COLO829 (cell line): ENCODE measurements at places on chromosomes 4 and X.

DNA sequence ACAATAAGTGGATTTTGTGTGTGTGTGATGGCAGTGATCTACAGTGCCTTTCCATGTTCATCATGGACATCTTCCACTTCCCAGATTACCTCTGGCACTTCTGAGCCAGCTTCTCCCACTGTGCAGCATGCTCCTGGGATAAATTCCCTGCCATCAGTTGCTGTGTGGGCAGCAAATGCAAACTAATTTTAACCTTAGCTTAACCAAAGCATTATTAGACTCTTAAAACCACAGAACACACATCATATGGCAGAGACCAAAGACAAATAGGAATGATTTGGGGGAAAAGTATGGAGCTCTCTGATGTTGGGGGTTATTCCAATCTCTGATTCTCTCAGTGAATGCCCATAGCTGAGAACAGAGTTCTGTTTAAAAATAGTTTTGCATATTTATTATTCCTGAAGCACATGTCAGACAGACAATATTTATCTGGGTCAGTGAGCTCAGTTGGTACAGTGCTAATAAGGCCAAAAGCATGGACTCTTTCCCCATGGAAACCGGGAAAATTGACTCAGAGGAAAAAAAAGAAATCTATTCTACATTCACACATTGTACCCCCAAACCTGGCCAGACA, 567.4 kb downstream of the IQCM start:
- DNase-seq = no peak

DNA sequence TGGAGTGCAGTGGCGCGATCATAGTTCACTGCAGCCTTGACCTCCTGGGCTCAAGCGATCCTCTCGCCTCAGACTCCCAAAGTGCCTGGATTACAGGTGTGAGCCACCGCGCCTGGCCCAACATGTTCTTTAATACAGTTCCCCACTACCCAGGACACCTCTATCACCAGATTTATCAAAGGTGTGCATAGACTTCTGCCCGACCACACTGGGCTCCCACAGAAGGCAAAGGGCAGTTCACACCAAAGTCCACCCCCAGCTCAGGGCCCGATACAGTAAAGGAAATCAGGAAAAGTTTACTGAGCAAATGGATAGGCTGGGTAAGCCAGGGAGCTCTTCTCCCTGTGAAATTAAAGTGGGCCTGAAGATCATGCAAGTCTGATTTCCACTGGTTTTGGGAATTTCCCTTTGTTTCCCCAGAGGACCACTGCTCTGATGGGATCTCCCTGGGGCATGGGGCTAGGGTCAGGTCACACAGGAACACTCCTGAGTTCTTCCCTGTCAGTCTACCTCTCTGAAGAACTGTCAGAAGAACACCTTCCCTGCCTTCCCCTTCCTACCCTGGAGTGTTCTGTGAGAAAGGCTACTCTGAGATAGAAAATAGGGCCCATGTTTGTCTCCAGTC, 17.7 kb upstream of the PIM2 start:
- no peak for DNase-seq

DNA sequence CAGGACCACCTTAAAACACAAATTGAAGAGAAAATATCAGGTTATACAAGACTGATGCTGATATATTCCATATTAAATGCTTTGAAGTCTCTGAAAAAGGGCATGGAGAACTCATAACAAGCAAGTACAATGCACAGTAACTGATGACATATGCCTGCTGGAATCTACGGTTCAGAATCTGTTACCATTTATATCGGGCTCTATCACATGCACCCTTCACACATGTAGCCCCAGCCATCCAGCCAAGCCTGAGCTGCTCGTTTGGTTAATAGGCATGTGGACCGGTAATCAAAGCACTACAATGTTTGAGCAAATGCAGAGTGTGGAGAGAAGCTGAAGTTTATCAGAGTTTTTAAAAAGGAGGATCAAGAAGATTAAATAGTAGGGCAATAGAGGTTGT, 11.8 kb downstream of the COMMD8 start:
- DNase-seq = no peak

GRCh38 chr4:149187726-149188125, 627.9 kb downstream of the IQCM start:
- DNase-seq = no peak

DNA sequence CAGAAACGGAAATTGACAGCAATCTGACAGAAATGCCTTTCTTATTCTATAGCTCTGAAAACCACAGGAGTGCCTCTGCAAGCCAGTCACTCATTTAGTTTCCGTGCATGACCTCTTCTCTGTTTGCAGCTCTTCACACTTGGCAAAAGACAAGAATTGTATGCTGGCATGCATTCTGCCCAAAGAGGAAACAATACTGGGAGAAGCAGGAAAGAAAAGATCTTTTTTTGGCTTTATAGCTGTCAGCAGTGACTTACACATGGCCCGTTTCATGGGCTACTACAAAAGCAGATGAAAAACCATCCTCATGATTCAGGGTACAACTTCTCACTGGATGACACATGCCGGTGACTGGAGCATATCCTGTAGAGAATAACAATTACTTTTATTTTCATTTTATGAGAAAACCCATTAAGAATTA, 249.4 kb downstream of the ADAMTS3 start:
- peak; percentile 55 for DNase-seq

DNA sequence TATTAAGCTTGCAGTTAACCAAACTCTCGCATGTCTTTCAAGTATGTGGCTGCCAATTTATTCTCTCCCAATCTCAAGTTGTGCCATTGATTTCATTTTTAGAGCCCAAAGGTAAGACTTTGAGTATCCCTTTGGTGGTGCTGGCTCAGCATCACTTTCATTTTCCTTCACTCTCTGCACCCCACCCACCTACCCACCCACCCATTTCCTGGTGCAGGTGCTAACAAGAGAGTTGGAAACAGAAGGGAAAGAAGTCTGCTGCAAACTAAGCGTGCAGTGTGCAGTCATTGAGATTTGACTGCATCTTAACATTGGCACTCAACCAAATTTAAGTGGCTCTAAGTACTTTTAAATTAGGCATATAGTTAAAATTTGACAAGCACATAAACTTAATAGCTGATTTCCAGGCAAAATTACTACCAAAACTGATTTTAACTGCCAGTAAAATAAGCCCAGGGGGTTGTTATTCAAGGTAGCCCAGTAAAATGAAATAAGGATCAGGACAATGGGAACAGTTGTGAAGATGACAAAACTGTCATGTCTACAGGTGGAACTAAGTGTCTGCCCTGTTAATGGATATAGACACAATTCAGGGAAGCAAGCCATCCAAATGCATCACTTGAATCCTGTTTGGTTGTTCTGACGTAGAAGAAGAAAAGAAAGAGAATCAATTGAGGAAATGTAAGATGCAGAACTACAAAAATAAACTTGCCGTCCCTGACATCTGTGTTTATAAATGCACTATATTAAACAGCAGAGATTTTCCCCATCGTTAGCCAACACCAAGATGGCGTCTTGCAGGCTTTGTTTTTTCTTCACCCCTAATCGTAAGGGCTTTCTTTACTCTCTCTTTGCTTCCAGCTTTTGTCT, 184.2 kb downstream of the KDR start:
- no peak for DNase-seq

DNA sequence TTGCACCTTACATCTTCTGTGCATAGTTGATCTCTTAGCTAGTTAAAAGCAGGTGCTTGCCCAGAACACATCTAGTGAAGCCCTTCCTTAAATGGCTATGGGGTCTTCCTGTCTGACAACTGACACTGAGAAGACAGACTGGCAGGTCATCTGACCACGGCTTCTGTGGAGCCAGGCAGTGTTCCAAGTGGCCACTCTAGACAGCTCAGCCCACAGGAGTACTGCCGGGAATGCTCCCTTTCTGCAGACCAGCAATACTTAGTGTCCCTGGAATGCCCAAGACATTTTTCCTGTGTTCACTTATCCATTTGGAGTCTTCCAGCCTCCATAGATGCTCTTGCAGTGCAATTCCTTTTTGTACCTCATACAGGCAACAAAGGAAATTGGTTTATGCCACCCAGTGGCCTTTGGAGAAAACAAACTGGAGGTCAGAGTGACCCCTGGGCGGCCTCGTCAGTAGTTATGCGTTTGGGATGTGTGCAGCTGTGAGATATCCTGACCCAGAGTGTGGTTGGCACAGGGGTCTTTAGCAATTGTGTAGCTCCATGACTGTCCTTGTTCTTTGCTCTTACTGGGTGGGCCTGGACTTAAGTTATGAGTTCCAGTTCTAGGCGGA, 335.5 kb downstream of the ARHGAP10 start:
- DNase-seq = no peak

DNA sequence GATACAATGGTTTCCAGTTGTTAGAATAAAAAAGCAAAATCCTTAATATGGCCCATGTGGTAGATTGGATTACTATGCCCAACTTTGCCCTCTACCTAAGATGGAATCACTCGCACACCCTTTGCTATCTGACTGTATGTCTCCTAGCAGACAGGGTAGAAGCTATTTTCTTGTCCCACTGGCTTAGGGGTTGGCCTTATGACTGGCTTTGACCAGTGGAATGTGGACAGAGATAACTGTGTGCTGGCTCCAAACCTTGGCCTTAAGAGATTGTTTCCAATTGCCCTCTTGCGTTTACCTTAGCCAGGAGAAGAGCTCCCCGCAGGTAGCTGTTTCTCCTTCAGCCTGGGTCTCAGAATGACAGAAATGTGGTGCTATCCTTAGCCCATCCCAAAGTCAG, 355.9 kb downstream of the BCOR start:
- no peak for DNase-seq

GRCh38 chr4:66246643-66247042, 576.4 kb upstream of the EPHA5 start:
- DNase-seq = no peak

- no peak for DNase-seq
Observed at GRCh38 chr4:113404167-113404571, 354.7 kb downstream of the ANK2 start.

- no peak for DNase-seq
Observed at GRCh38 chr4:6935965-6936364, 26.3 kb downstream of the TBC1D14 start.

DNA sequence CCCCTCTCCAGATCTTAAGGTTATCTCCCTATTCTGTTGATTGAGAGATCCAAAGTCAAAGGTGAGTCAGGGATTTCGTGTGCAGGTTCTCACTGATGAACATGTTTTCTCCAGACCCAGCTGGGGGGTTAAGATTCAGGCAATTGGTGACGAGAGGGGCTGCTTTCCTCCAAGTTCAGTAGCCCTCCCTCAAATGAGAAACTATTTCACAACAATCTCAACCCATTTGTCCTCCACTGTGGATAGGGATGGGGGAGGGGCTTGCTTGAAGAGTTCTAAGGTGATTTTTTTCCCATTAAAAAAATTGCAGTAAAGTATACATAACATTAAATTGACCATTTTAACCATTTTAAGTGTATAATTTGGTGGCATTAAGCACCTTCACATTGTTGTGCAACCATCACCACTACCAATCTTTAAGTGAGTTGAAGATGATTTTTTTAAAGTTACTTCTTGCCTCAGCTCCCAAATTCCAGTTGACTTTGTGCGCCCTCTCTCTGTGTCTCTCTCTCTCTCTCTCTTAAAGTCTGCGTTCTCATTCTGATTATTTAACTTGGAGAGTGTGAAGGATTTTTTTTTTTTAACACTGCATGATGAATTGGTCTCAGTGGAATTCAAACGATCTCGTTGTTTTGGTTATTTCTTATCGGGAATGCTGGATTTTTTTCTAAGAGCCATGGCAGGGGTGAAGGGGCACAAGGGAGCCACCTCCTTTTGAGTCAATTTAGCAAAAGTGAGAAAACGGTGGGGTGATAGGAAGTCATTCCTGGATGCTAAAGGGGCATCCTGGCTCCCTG, 175.9 kb downstream of the SHROOM3 start:
- DNase-seq = no peak

DNA sequence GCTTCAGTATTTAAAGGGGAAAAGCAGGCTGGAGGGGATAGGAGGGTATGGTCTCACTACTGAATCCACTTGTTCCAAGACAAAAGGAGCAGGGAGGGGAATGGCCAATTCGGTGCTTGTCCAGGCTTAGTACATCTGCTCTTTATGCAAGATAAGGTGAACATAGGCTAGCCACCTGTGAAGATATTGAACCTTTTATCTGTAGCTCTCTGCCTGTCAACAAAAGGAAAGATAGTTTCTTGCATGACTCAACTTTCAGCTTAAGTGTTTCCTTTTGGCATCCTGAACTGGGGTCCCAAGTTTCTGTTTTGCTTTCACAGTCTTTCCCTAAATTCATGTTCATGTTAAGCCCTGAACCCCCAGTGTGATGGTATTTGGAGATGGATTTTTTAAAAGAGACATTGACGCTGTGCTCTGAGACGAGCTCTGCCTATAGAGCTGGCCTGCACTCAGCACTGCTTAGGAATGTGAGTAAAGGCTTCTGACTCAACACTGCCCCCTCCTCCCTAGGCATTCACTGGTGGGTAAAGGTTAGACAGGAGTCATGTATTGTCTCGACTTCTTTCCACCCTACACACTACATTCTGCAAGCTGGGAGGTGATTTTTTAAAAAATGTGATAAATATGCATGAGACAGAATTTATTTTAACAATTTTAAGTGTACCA, 28.2 kb downstream of the FAM149A start:
- no peak for DNase-seq

DNA sequence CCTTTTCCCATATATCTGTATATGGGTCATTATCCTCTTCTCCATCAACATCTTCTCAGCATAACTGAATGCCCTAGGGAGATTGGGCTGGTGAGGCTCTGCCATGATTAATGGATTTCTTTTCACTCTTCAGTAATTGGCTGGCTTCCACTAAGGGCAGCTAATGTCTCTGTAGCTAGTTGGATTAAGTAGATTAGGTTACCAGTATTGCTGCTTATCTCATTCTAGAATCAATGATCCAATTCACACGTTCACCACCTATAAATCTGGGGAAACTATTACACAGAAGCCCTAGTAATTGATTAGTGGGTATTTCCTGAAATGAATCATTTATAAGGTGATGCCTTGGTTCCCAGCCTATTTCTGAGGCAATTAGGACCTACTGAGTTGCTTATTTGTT, 94.8 kb downstream of the KDR start:
- DNase-seq = no peak

DNA sequence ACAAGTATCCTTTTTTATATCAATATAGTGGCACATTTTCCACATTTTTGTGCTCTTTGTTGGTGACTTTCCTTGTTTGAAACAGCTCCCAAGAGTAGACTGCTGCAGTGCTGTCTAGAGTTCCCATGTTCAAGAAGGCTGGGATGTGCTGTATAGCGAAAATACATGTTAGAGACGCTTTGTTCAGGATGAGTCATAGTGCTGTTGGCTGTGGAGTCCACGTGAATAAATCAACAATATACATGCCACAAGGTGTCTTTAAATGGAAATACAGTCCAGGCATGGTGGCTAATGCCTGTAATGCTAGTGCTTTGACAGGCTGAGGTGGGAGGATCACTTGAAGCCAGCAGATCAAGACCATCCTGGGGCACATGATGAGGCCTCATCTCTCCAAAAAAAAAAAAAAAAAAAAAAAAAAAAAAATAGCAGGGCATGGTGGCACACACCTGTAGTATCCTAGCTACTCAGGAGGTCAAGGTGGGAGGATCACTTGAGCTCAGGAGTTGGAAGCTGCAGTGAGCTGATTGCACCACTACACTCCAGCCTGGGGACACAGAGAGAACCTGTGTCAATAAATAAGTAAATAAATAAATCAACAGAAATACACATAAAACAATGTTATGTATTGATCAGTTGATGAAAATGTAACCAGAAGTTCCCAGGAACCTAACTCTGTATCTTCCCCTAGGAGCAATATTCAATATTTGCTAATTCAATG, 256.8 kb upstream of the STS start:
- DNase-seq = no peak
